Neuronal stem cell (in vitro differentiated cells): ENCODE measurements at places on chromosomes 16 and 17.

GRCh38 chr17:63222655-63223054 is 223.5 kb downstream of the CYB561 start:
- no peak for DNase-seq

GRCh38 chr16:27745348-27745747 is 195.4 kb downstream of the KATNIP start:
- DNase-seq = no peak

DNA sequence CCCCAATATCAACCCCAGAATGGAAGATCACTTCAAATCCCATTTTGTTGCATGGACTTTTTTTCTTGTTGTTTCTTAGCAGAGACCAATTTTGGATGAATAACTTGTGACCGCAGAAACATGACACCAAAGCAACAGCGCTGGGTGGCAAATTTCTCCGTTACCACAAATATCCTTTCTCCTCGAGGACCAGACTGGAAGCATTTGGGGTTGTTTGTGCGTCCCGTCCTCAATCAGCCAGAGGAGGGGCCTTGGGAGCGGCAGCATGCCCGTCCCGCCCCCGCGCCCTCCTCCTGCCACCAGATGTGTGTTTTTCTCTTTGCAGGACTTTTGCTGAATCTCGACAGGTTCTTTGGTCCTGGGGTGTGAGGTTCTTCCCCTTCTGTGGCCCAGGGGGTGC is 282.5 kb upstream of the FOXF1 start:
- no peak for DNase-seq

GRCh38 chr16:50956637-50957036 is 194.4 kb downstream of the SALL1 start:
- no peak for DNase-seq

DNA sequence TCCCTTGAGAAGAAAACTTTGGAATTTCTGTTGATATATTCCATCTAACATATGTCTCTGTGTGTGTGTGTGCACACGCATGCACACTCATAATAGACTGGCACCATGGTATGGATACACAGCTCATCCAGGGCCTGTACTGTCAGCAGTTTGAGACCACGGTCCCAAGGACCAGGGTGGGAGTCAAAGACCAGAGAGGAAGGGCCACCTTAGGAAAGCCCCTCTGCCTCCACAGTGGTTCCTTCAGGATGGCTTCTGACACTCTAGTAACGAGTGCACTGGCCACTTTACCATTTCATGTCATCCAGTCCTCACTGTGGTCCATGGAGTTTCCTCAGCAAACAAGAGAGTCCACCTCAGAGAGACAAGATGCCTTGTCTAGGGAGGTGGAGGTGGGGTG is 81.8 kb downstream of the PLD6 start:
- DNase-seq = no peak

- no peak for DNase-seq
These were observed 78.1 kb downstream of the SEC14L1 start for GRCh38 chr17:77218902-77219301.

GRCh38 chr16:2350500-2350899 is 10.0 kb upstream of the ABCA3 start:
- no peak for DNase-seq

DNA sequence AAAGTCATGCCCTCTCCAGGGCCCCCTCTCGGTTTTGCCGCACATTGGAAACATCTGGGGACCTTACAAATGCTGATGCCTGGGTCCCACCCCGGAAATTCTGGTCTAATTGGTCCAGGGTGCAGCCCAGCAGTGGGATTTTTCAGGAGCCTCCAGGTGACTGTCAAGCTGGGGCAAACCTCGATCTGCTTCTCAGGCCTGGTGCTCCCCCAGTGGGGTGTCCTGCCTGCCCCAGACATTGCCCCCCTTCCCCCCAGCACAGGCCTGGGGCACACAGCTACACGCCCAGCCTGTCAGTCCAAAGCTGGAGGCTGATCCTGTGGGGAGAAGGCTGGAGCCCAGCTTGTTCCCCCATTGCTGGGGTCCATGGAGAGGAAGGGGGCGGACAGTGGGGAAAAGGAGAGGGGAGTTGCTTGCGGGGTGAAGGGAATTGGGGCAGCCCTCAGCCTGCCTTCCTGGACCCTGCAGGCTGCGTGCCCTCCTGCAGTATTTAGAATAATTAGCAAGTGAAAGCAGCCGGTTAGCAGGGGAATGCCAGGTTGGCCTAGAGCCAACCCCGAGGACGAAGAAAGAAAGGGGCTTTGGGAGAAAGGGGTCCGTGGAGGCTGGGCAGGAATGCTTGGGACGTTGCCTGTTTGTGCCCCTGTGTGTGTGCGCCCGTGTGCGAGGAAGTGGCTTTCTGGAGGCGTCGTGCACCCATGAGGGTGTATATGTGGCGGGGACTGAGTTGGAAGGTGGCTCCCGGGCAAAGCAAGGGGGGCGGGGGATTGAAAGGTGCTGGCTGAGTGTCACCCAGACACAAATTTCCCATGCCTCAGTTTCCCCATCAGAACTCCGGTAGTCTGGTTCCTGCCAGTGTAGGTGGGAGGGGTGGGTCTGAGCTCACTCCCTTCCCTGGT is 5.9 kb downstream of the FOXJ1 start:
- no peak for DNase-seq

- DNase-seq = no peak
These were observed 165.9 kb downstream of the CDH13 start for GRCh38 chr16:82792693-82793092.

- no peak for DNase-seq
These were observed 56.6 kb downstream of the SSH2 start for GRCh38 chr17:29873476-29873875.
